ENCODE measurements at places on chromosomes 16 and 17. TPM values are rescaled to one million over a fixed set of nuclear protein-coding genes. Genes with fewer than 3 reads are reported as not detected.

GRCh38 chr16:71758293-71758760 is 33.8 kb upstream of the PHLPP2 start:
- no peak for DNase-seq

- DNase-seq: no peak
Measured at GRCh38 chr17:5226940-5227878, 7.5 kb downstream of the SCIMP start.

DNA sequence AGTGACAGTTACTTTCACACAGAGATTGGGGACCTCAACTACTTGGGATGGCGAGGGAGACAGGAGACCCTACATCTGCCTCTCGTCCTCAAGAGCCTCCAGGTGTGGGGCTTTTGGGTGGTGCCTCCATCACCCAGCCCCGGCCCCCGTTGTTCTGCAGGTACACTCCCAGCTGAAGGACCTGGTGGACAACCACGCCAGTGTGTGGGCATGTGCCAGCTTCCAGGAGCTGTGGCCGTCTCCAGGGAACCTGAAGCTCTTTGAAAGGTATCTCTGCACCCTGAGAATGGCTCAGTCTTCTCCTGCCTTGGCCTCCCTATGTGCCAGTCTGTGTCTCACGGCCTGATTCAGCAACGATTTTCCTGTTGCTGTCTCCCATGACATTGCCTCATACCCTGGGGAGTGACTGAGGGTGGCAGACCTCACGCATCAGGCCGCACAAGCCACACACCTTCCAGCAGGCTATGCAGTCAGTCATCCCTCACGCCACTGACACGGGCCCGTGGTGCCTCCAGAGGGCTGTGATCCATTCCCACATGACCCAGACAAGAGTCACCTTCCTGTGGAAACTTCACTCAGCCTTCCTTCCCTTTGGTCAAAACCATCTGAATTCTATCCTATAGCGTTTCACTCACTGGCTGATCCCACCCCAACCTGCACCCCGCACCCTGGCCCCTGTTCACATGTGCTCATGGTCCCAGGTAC is 3.7 kb downstream of the CCNF start:
- no peak for DNase-seq

GRCh38 chr16:73599351-73599750 is 551.4 kb upstream of the ZFHX3 start:
- no peak for DNase-seq

- DNase-seq: peak; percentile 28
Measured at GRCh38 chr16:24309258-24310142, 53.4 kb downstream of the CACNG3 start.

DNA sequence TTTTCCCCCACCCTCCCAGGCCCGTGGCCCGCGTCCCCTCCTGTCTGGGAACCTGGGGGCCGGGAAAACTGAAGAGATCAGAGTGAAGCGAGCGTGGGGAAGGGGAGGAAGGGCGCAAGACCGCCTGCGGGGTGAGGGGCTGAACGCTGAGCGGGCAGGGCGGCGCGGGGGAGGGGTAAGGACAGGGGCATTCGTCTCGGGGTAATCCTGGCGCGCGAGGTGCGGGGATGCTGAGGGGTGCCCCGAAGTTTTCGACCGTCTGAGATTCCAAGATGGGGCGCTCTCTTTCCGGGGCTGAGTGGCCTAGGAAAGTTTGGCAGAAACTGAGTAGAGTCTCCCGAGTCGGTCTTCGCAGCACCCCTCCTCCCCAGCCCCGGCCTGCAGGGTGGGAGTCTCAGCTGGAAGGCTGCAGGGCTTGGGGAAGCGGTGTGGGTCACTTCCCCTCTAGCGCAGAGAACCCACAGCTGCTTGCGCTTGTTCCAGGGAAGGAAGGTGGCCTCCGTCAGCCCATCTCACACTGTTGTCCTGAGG is 555 bp downstream of the TTYH2 start:
- DNase-seq: no peak

DNA sequence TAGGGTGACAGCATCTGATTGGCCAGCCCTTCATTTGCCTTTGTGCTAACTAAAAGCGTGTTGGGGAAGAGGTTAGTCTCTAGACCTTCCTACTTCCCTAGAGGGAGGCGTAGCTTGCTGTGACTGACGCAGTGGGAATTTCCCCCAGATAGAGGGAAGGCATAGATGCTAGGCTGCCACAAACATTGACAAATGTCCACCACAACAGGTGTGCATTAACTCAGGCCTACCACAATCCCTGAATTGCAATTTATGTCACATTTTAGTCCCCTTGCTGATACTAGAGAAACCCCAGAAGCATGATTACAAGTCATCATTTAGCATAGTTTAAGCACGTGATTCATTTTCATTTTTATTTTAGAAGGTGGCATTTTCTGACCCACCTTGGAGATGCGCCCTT is 76.3 kb upstream of the WSB1 start:
- DNase-seq: no peak

Gene KRTAP2-3
- not detected for total RNA-seq

Gene CDH15
- 0.05 TPM for total RNA-seq

Gene TP53TG3F
- not detected for total RNA-seq

Gene OTOP3
- not detected for total RNA-seq
